ENCODE measurements at places on chromosomes 4 and X. TPM values are rescaled to one million over a fixed set of nuclear protein-coding genes. Genes with fewer than 3 reads are reported as not detected.

FAM236A gene
- not detected for total RNA-seq

POF1B gene
- total RNA-seq: 0.66 TPM

HTR2C gene
- not detected for total RNA-seq

MAGED4 gene
- total RNA-seq: 0.62 TPM

VAMP7 gene
- 25.2 TPM for total RNA-seq

SHISA3 gene
- total RNA-seq: 8.2 TPM

HSFX2 gene
- total RNA-seq: not detected

UVSSA gene
- total RNA-seq: 24.1 TPM

EIF1AX gene
- 70.4 TPM for total RNA-seq

SULT1B1 gene
- 0.81 TPM for total RNA-seq

STATH gene
- not detected for total RNA-seq

HMX1 gene
- not detected for total RNA-seq

USP17L29 gene
- not detected for total RNA-seq

ANKRD50 gene
- total RNA-seq: 27.7 TPM

MGAT4D gene
- not detected for total RNA-seq

CAPN6 gene
- 1.1 TPM for total RNA-seq

AMTN gene
- not detected for total RNA-seq

HSFX4 gene
- not detected for total RNA-seq

DNA sequence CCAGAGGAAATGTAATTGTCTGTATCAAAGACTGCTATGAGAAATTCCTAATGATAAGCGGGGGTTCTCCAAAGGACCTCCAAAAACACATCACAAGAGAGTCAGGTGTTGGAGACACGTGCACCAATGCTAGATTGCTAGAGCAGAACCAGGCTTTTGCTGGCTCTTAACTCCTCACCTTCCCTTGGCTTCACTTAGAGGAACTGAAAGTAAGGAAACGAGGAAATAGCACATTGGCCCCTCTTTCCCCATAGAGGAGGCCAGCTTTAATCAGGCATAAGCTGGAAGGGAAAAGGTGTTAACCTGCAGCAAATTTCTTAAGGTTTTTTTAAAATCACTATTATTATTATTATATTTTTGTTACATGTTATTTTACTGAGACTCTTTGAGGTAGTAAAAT lies 13.6 kb downstream of the OTC start:
- ATAC-seq: no peak

DNA sequence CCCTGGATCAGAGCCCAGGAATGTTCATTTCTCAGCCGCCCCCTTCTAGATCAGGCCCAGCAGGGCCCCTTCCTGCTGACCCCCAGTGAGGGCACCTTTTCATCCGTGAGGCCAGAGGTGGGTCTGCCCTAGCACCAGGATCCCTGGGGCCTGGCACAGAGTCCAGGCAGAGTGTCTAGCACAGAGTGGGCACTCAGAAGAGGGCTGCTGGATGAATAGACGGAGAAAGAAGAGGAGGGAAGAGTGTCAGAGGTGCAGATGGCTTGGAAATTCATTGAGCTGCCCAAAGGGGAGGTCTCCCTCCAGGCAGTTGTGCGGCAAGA lies 106.5 kb downstream of the CPZ start:
- ATAC-seq: no peak

DNA sequence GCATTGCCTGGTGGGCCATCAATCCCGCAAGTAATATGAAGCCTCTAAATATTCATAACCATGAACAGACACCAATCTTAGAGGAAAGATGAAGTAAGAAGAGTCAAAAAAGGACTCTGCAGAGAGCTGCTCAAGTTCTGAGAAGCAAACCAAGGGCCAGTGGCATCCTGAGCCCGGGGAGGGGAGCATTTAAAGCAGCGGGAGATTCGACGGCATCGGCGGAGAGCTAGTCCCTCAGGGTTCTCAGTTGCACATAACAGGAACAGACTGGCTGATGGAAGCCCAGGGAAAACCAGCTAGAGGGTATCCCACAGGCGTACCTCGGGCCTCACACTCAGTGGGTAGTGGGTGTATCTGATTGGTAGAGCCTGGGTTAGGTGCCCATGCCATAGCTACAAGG lies 4.9 kb upstream of the PNMA6E start:
- ATAC-seq: no peak

DNA sequence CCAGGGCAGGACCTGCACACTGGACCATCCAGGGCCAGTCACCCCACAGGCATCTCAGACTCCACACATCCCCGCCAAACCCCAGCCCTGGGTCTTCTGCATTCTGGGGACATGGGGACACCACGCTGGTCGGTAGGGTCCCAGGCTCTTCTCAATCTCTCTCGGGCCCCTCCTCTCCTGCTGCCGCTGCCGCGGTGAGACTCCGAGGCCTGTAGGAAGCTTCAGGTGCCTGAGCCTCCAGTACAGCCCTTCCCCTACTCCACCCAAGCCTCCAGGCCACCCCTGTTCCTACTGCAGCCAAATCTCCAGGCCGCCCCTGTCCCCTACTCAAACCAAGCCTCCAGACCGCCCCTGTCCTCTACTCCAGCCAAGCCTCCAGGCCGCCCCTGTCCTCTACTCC lies 5.5 kb upstream of the ASMT start:
- ATAC-seq: no peak

- ATAC-seq: no peak
These were observed 7.9 kb downstream of the GPR101 start for GRCh38 chrX:137025930-137026329.

DNA sequence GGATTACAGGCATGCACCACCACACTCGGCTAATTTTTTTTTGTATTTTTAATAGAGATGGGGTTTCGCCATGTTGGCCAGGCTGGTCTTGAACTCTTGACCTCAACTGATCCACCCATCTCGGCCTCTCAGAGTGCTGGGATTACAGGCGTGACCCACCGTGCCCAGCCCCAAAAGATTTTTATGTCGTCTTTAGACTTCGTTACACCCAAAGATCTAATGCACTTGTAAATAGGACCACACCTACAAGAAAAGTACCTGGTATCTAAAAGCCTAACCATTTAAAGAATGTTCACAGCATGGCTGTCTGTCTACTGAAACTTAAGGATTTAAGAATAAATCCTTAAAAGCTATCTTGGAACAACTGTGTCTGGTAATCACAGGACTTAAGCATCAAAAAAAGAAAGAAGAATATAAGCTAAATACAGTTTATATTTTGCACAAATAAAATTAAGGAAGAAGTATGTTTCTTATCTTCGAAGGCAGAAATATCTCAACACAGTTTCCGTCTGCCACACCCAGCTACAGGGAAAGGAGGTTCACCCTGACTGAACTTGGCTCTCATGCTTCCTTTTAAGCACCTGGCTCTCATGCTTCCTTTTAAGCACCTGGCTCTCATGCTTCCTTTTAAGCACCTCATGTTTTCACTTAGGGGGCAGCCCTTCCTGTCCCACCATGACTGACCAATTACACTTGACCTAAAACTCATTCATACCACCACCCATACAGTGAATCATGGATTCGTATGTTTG lies 92.0 kb upstream of the STS start:
- no peak for ATAC-seq

DNA sequence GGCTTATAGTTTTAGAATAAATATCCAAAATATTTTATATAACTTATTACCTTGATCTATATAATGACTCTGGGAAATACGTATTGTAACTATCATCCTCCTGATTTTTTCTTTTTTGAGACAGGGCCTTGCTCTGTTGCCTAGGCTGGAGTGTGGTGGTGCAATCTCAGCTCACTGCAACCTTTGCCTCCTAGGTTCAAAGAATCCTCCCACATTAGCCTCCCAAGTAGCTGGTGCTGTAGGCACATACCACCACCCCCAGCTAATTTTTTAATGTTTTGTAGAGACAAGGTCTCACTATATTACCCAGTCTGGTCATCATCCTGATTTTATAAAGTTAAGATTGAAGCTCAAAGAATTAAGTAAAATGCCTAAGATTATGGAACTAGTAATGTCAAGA lies 193.6 kb downstream of the SLC4A4 start:
- no peak for ATAC-seq

- ATAC-seq: peak; percentile 59
These were observed 725 bp downstream of the FAM120C start for GRCh38 chrX:54182194-54182863.

DNA sequence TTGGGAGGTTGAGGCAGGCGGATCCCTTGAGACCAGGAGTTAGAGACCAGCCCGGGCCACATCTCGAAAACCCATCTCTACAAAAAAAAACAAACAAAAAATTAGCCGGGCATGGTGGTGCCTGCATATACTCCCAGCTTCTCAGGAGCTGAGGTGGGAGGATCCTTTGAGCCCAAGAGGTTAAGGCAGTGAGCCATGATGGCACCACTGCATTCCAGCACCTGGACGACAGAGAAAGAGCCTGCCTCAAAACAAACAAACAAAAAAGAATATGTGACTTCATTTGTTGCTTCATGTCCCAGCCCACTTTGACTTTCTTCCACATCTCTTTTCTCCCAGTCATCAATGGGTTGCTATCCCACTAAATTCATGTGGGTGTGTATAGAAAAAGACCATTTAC lies 79.7 kb downstream of the BCOR start:
- ATAC-seq: no peak

- no peak for ATAC-seq
These were observed 233.9 kb downstream of the ARAP2 start for GRCh38 chr4:36010397-36010929.

GRCh38 chr4:183249854-183250253 lies 70.2 kb downstream of the CLDN22 start:
- no peak for ATAC-seq
